ENCODE measurements at places on chromosomes 16 and 17.
A peak's percentile ranks its signal among the peaks of the same experiment; 100 is the strongest.

GRCh38 chr16:89009343-89010209, 32.6 kb upstream of the CBFA2T3 start:
- DNase-seq = no peak

DNA sequence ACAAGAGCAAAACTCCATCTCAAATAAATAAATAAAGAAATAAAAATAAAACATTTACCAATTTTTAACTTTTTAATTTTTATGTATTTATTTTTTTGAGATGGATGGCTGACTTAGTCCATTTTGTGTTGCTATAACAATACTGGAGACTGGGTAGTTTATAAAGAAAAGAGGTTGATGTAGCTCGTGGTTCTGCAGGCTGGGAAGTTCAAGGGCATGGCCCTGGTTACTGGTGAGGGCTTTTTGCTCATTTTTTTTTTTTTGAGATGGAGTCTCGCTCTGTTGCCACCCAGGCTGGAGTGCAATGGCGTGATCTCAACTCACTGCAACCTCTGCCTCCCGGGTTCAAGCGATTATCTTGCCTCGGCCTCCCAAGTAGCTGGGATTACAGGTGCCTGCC, 14.2 kb upstream of the FOXK2 start:
- DNase-seq = no peak

GRCh38 chr16:65099607-65100006, 22.3 kb downstream of the CDH11 start:
- DNase-seq = no peak

- DNase-seq = no peak
Measured at GRCh38 chr17:78196716-78197115, 9.6 kb downstream of the AFMID start.

DNA sequence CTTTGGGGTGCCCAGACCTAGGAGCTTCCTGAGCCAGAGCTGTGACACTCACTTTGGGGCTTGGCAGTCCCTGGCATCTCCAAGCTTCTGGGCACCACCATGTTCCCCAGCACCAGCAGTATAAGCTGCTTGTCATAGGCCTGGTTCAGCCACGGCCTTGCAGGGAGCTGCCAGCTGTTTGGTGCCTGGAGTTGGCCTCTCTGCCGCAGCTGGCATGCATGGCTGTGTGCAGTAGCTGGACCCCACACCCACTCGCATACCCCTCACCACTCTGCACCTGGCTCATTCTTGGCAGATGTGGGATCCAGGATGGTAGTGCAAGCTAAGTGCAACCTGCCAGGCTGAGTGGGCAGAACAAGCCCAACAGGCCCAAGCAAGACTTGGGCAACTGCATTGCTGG, 73.4 kb upstream of the BRD7 start:
- no peak for DNase-seq

DNA sequence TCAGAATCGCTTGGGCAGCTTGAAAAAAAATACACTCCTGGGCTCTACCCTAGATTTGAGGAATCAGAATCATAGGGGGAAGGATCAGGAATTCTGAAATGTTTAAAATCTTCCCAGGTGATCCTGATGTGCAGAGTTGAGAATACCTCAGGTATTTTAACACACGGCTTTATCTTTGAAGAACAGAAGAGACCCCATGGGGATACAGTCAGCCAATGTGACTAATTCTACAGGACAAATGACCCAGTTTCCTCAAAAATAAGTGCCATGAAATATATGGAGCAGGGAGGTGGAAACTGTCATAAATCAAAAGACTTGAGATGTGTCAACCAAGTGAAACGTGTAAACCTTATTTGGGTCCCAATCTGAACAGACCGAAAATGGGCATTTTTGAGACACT, 52.7 kb downstream of the CCDC42 start:
- DNase-seq = no peak

GRCh38 chr16:56932721-56933619, 1.0 kb downstream of the HERPUD1 start:
- DNase-seq = peak; percentile 34

- DNase-seq = peak; percentile 55
Measured at GRCh38 chr17:66466840-66467367, 164.5 kb downstream of the PRKCA start.

GRCh38 chr16:2288726-2289125, 20.8 kb upstream of the RNPS1 start:
- DNase-seq = no peak

- DNase-seq = no peak
Measured at GRCh38 chr17:3740611-3741073, 16.9 kb downstream of the HASPIN start.

DNA sequence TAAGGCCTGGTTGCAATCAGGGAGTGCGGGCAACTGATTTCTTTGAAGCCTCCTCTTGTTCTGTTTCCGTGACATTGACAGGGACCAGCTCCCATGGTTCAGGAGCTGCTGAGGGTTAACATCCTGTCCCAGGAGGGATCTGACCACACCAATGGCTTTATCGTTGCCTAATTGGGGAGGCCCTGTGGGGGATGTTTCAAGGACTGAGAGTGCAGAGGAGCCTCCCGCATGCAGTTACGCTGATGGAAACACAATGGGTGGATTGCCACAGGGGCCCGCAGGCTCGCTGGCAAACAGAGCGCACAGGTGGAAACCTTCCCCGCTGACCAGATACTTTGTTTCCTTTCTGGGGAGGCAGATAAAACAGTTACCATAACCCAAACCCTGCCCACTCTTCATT, 23.8 kb upstream of the ABCC1 start:
- no peak for DNase-seq

- DNase-seq = no peak
Measured at GRCh38 chr16:27390151-27390550, 11.8 kb upstream of the IL21R start.

DNA sequence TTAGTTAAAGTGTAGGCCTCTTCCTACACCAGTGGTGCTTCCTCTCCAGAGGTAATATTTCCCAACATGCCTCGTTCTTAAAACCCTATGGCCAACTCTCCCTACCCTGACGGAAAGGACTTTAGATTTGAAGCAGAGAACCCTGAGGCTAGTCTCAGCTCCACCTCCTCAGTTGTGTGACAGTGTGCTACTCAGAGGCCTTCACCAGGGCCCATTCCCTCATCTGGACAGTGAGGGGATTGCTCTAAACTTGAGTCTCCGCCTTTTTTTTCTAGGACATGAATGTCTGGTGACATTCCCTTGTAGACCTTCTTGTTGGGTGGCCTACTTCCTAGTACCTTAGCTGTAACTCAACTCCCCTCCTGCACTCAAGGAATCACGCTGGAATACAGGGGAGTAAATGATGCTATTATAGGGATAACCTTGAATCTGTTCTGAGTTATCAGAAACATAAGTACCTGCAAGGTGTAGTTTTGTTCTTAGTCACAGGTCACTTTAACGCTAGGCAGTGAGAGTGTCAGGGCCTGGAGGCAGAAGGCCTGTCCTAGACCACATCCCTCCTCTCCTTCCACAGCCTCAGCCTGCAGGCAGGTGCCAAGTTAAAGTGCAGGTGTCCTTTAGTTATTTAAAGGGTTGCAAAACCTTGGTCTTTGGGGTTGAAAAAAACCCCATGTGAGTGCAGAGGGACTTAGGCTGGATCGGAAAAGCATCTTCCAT, 26.9 kb downstream of the LDHD start:
- no peak for DNase-seq

GRCh38 chr16:85301231-85301630, 189.0 kb upstream of the CIBAR2 start:
- DNase-seq = no peak

- DNase-seq = no peak
Measured at GRCh38 chr17:66746736-66747135, 88.2 kb upstream of the CACNG5 start.

GRCh38 chr16:61763013-61763412, 273.2 kb downstream of the CDH8 start:
- no peak for DNase-seq

GRCh38 chr17:40358323-40359038, 6.1 kb downstream of the GJD3 start:
- DNase-seq = peak; percentile 76

GRCh38 chr16:71803305-71803690, 5.3 kb downstream of the AP1G1 start:
- DNase-seq = no peak

DNA sequence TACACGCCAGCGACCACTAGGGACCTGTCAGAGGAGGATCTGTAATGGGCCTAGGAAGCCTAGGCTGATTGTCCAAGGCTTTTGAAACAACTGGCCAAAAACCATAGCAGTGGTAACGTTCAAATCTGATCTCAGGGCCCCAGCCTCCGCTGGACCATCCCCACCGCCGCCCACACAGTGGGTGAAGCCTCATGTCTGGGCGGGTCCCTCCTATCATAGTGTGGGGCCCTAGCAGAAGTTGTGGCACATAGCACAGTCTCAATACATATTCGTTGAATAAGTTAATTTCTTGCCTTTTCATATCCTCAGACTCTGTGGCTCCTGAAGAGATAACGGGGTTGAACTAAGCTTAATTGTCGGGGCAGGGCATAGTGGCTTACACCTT, 818 bp downstream of the DPH1 start:
- no peak for DNase-seq

GRCh38 chr16:6804461-6804860, 528.2 kb upstream of the RBFOX1 start:
- DNase-seq = no peak

GRCh38 chr17:57097832-57098421, 12.9 kb downstream of the AKAP1 start:
- DNase-seq = no peak

- no peak for DNase-seq
Measured at GRCh38 chr16:84534815-84535214, 30.4 kb upstream of the MEAK7 start.

- DNase-seq = no peak
Measured at GRCh38 chr16:66266436-66267291, 99.8 kb upstream of the CDH5 start.

GRCh38 chr17:69906306-69906705, 168.7 kb upstream of the KCNJ16 start:
- DNase-seq = no peak

DNA sequence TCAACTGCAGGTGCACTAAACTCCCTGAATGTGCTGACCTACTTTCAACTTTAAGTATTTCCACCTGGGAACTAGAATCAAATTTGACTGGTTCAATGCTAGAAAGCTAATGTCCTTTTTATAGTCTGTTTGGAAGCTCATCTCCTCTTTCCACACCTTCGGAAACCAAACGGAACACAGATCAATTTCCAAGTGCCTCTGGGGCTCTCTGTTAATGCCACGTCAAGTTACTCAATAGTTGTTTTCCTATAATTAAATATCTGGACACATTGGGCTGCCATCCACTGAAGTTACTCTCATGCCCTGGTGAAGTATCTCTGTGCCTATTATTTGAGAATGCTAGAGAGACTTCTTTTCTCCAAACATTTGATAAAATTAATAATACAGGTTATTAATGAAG, 29.7 kb downstream of the ABAT start:
- no peak for DNase-seq

- no peak for DNase-seq
Measured at GRCh38 chr16:10668322-10669045, 26.2 kb downstream of the TEKT5 start.

GRCh38 chr17:82839617-82840292, at the start of gene ZNF750:
ZNF750 (minus strand) TSS chr17:82840022; CDS start chr17:82832454, 7,568 bp downstream.
- no peak for DNase-seq

DNA sequence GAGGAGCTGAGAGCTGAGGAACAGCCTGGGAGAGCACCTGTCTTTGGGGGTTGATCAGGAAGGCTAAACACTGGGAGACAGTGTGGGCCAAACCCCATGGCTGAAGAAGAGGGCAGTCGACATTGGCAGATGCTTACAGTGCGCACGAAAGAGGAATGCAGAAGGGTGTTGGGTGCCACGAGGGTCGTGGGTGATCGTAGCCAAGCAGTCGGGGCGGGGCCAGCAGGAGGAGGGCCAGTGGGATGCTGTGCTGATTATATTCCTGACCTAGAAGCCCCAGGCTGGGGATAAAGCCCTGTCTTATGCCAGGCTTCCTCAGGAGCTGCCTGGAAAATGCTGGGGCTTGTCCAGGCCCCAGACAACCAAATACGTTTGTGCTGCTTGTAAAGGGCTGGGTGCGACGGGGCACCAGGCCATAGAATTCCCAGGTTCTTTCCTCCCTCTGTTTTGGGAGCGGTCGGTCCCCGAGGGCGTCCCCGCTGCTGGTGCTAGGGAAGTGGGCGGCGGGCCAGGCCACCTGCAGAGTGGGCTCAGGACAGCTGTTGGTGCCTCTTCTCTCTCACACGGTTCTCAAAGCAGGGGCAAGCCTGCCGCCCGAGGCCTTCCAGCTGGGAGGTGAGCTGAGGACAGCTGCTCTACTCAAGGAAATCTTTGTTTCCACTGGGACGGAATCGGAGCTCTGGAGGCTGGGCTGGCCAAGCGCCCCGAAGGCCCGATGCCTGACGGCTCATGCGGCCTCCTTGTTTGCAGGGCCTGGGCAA, 10.0 kb downstream of the C1QTNF1 start:
- DNase-seq = no peak

- DNase-seq = no peak
Measured at GRCh38 chr17:83101805-83102480, 22.5 kb downstream of the METRNL start.

- no peak for DNase-seq
Measured at GRCh38 chr17:54307351-54307750, 484.6 kb downstream of the KIF2B start.

- DNase-seq = no peak
Measured at GRCh38 chr17:42424991-42425610, 2.0 kb upstream of the CAVIN1 start.

- DNase-seq = no peak
Measured at GRCh38 chr17:70171159-70171558, 1.8 kb downstream of the KCNJ2 start.

- no peak for DNase-seq
Measured at GRCh38 chr17:76417499-76418143, 33.2 kb downstream of the SPHK1 start.

DNA sequence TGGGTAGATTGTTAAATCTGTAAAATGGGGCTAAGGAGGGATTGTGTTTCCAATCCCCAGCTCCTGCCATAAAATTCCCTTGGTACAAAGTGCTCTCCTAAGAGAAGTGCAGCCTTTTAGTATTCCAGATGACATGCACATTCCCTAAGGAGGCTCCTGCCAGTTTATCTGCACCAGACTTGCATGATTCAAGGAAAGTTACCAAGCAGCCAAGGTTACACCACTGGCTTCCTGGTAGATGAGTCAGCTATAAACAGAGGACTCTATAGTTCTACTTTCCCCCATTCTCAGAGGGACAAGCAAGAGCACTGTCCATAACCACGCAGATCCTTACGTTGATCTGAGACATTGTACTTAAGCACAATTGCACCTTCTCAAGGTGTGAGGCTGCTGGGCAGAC, 1.9 kb downstream of the CALB2 start:
- DNase-seq = no peak

Measured in activated T-helper 1 cell treated with anti-CD3 and anti-CD28 coated beads, Interleukin-12 subunit alpha, Interleukin-12 subunit beta, Interleukin-2, Interleukin-4 antibody, amounts not matched to agents 30 ng/mL and 10 ng/mL and 1 ng/mL, durations not matched to agents 14 hours and 24 hours and 36 hours (primary cell).